ENCODE measurements at places on chromosomes 1 and 21.

- DNase-seq = peak; percentile 16
Observed at GRCh38 chr1:248858096-248858890, 592 bp downstream of the ZNF692 start.

- DNase-seq = no peak
Observed at GRCh38 chr1:177948336-177948972, 21.4 kb downstream of the SEC16B start.

- DNase-seq = no peak
Observed at GRCh38 chr21:19993268-19993667, 1004.9 kb upstream of the NCAM2 start.

DNA sequence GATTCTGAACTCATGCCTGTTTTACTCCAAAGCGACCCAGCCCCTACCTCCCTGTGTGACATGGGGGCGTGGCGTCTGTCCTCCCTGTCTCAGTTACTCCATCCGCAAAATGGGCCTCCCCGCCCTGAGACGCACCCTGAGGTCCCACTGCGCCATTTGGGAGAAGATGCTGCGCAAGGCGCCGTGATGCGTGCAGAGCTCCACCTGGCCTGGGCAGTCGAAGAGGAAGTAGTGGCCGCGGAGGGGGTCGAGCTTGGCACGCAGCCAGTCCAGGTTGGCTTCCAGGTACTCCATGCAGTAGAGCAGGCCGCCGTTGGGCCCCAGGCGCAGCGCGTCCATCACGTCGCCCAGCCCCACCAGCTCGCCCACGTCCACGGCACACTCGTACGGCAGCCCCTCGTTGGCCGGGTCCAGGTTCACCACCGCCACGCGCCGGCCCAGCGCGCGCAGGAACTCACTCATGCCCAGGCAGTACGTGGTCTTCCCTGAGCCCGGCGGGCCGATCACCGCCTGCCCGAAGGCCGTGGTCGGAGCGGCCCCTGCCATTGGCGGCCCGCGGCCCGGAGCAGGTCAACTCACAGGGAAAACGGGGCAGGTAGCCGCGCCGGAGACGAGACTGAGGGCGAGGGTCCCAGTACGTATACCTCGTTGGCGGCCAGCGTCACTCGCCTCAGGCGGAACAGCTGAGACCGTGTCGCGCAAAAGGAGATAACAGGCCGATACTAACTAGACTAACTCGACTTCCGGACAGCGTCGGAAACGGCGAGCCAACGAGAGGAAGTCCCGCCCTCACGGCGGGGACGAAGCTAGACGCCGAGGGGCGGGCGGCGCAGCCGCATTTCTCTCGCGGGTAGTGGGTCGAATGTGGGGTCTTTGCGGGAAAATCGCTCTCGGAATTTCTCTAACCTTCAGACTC is at the start of gene GPN2:
Gene GPN2, minus strand, starts transcription at position 733 of the 916 bp plus-strand sequence. Its CDS starts 187 bp downstream, at position 546.
- DNase-seq = peak; percentile 52

GRCh38 chr1:10728595-10729410 is 67.6 kb downstream of the CASZ1 start:
- DNase-seq = no peak

GRCh38 chr21:35437941-35438340 is 388.8 kb upstream of the RUNX1 start:
- DNase-seq = no peak

GRCh38 chr1:54292002-54292911 is 92.3 kb downstream of the MRPL37 start:
- no peak for DNase-seq

DNA sequence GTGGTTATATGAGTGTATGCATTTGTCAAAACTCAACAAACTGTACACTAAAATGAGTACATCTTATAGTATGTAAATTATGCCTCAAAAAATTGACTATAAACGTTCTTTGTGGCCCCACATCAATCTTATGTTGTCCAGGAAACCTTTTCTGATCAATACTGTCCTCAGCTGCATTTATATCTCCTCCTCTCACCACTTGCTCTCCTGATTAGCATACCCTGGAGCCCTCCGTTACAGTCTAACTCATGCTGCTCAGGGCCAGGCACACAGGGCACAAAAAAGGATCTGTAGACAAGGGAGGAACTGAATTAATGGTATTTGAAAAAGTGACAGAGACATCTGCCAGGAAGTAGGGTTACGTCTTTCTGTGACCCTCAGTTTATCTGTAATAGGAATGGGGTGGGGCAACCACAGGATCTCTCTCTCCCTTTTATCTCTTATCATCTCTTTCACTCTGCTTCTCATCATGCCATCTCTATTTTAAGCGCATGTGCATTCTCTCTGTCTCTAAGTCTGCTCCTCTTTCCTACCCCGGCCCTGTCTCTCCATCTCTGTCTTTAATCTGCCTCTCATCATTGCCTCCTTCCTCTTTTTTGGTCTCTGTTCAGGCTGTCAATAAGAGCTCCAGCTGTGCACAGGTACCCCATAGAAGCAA is 7.0 kb upstream of the TAL1 start:
- DNase-seq = no peak

DNA sequence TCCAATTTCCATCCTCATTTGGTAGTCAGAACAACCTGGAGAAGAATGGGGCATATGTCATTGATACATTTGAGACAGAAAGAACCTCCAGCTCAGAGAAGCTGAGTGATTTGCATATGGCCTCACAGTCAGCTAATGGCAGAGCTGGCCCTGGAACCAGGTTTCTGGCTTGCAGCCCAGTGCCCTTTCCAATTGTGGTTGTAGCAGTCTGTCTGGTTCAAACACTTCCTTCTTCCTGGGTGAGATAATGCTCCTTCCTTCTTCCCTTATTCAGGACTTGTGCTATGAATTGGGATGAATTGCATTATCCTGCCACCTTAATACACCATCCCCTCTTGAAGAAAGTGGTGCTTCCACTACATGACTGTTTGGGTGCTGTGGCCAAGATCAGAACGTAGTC is 24.2 kb downstream of the SLC5A9 start:
- no peak for DNase-seq

DNA sequence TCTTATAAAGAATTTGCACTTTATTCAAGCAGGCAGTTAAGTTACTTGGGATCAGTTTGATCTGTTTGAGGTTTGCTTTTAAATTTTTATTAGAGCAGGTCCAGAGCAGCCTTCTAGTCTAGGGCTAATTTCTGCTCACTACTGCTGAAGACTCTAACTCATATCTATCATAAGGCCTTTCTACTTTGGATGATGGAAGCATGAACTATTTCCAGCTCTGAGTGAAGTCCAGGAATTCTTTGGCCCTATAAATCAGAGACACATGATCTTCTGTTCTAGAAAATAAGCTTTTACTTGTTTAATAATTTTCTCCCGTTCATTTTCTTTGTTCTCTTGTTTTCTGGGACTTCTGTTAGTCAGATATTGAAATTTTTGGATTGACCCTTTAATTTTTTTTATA is 14.7 kb downstream of the NIBAN1 start:
- DNase-seq = no peak

- no peak for DNase-seq
Observed at GRCh38 chr1:77039739-77040138, 172.5 kb downstream of the ST6GALNAC5 start.

DNA sequence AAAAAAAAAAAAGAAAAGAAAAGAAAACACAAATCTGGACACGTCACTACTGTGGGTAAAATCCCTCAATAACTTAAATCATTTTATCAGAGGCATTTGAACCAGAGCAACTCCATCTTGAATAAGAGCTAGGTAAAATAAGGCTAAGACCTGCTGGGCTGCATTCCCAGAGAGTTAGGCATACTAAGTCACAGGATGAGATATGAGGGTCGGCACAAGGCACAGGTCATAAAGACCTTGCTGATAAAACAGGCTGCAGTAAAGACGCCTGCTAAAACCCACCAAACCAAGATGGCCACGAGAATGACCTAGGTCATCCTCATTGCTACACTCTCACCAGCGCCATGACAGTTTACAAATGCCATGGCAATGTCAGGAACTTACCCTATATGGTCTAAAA is 43.6 kb upstream of the MTF1 start:
- no peak for DNase-seq

DNA sequence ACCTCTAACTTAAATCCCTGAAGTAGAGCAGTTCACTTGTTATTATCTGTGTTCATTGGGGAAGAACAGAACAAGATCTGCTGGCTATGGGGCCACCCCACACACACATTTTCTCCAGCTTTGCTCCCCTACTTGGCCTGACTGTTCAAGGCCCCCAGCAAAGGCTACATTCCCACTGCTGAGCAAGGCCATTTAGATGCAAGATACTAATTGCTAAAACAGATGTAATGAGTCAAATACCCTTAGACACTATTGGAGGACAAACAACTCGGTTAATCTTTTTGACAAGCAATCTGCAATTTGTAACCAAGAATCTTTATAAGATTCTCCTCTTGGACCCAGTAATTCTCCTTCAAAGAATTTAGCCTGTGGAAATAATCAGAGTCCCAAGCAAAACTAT is 67.7 kb downstream of the NAV1 start:
- DNase-seq = no peak

DNA sequence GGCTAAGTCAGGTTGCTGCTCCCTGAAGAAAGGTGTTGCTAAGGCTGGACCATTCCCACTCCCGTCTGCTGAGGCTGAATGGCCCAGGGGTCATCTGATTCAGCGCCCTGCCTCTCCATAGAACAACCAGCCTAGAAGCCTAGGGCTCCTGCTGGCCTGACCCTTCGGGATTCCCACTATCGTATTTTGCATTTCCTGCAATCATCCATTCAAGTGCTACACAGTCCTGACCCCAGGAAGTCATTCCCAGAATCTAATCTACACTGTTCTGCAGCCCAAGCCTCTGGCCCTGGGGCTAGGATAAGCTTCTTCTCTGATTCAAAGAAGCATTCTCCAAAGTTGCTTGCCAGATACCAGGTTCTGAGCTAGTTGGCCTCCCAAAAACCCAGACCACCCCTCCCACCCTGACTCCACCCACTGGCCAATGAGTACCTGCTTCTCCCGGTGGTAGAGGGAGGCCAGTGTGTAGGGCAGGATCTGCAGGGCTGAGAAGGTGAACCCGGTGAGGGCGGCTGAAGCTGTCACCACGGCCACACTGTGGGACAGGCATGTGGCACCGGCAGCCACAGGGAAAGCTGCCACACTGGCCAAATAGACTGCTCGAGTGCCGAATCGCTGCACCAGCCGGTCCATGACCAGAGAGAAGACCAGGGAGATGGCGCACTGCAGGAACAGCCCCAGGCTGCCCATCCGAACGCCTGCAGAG is 18.7 kb downstream of the SLC45A3 start:
- DNase-seq = no peak

- no peak for DNase-seq
Observed at GRCh38 chr1:231183639-231184590, 22.1 kb downstream of the TRIM67 start.

GRCh38 chr21:43940329-43941050 is 71.6 kb upstream of the TRAPPC10 start:
- DNase-seq = no peak

DNA sequence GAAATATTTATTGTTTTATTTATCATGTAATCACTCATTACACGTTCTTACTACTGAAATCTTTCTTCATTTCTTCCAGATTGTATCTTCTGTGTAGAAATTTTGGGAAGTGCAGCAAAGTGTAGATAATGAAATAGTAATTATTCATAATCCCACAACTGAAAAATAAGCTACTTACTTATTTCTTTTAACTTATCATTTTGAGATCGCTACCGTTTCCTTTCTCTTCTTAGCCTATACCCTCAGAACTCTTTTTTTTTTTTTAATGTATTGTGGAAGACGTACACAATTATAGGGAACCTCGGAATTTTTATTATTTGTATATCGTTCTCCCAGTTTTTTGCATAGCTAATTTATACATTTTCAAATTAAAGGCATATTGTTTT is 518 bp upstream of the FH start:
- no peak for DNase-seq

Measured in stimulated activated CD4-positive, alpha-beta T cell treated with anti-CD3 and anti-CD28 coated beads, Interleukin-1b, Interleukin-23, amount 100 ng/mL, for 1 hour (primary cell).